ENCODE measurements at places on chromosomes 12 and 14.

DNA sequence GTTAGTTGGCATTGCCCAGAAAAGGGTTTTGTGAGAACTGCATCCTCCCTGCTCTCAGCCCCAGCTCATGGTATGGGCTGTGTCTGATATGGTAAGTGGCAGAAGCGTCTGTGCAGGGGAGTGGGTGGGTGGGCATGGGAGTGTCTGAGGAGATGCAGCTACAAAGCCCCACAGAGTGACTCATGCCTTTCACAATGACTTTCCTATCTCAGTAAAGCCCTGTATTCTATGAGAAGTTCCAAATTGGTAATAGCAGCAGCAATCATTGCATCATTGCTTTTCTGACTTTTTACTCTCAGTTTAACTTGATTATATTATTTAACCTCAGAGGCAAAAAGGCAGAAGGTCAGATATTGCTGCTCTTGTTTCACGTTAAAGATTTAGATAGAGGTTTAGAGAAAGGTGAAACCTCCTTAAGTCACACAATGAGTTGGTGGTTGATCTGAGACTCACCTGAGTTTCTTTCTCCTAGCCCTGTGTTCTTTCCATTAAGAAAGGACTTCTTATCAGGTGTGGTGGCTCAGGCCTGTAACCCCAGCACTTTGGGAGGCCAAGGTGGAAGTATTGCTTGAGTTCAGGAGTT, 171.7 kb downstream of the SLC5A8 start:
- no peaks in the 10 kb centered on the region for H3K36me3 ChIP-seq
- no peak overlapping the region for H3K27ac ChIP-seq
- H3K4me3 ChIP-seq = no peak overlapping the region
- no peaks in the 10 kb centered on the region for H3K4me1 ChIP-seq

DNA sequence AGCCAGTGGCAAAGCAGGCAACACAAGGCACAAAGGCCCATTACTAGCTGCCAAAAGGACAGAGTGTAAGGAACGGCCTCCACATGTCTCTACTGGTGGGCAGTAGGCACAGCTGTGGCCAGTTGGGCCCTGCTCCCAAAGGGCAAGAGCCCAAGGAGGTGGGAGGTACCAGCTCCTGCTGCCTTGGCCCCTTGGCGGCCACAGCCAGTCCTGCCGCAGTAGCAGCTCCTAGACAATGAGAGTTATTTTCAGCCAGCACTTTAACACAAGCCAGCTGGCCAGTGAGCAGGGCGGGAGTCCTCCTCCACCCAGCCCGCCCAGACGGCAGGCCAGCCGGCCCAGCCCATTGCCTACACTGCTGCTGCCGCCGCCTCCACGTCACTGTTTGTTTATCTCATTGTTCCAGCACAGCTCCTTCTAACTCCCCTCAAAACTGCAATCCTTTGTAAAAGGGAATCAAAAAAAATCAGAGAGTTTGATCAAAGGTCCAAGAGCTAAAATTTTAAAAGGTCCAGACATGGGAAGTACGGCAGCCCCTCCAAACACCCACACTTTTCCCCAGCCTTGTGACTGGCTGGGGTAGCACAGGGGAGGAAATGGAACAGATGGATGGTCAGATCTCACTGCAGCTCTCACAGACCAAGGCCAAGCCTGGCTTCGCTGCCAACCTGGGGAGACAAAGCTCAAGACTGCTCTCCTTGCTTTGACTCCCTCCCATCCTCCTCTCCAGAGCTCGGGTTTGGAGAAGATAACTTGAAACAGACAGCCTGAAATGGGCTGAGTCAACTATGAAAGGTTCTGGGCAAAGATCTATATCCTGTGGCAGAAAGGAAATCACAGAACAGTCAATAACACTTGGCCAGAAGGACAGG, 33.5 kb downstream of the FMNL3 start:
- peak; percentile 68 for DNase-seq
- H3K27me3 ChIP-seq = no peaks in the 10 kb centered on the region
- peak overlapping the region; percentile 98 for H3K27ac ChIP-seq
- peak overlapping the region; percentile 10 for H3K4me3 ChIP-seq

GRCh38 chr12:109989380-109989779, 6.8 kb downstream of the GIT2 start:
- H3K27ac ChIP-seq = no peak overlapping the region
- H3K27me3 ChIP-seq = no peaks in the 10 kb centered on the region
- H3K4me3 ChIP-seq = no peak overlapping the region
- H3K36me3 ChIP-seq = peaks cover 21% of the 10 kb centered on the region

GRCh38 chr14:23577710-23578392, 739 bp downstream of the JPH4 start:
- DNase-seq = no peak
- H3K4me1 ChIP-seq = peaks cover 19% of the 10 kb centered on the region
- peaks cover 86% of the 10 kb centered on the region for H3K27me3 ChIP-seq
- H3K27ac ChIP-seq = no peak overlapping the region
- peaks cover 3% of the 10 kb centered on the region for H3K36me3 ChIP-seq
- peak overlapping the region; percentile 61 for H3K4me3 ChIP-seq

DNA sequence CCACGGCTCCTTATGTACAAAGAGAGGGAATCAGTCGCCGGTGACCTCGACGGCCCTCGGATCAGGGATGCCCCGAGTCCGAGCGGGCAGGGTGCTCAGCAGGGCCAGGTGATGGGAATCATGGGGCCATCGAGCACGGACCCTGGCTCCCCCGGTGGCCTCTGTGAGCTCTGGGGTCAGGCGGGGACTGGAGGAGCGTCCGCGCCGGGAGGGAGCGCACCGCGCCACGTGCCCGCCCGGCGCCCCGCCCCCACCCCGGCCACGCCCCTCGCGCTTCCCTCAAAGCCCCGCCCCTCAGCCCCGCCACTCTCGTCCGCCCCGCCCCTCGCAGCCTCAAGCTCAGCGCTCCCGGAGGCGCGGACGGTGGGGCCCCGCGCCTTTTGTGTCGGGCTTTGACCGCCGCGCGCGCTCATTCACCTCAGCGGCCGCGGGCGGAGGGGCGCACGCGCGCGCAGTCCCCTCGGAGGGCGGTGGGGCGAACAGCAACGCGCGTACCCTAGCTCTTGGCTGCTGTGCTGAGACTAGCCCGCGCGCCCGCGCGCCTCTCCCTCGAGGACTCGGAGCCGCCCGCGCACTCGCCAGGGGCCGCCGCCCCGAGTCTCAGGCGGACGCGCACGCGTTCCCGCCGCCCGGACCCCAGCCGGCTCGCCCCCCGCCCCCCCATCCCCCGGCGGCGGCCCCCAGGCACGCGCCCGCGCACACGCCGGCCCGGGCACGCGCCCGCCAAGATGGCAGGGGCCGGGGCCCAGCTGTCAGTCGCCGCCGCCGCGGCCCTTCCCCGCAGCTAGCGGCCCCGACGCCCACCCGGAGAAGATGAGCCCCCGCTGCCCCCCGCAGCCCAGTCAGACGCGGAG, 93.9 kb upstream of the EVL start:
- no peak overlapping the region for H3K27ac ChIP-seq
- peaks cover 23% of the 10 kb centered on the region for H3K4me1 ChIP-seq
- H3K4me3 ChIP-seq = peak overlapping the region; percentile 65
- H3K36me3 ChIP-seq = peaks cover 25% of the 10 kb centered on the region
- no peaks in the 10 kb centered on the region for H3K27me3 ChIP-seq

GRCh38 chr12:4174417-4174816, 99.1 kb upstream of the CCND2 start:
- no peaks in the 10 kb centered on the region for H3K4me1 ChIP-seq
- H3K36me3 ChIP-seq = no peaks in the 10 kb centered on the region
- no peak for DNase-seq
- no peaks in the 10 kb centered on the region for H3K27me3 ChIP-seq
- no peak overlapping the region for H3K4me3 ChIP-seq

DNA sequence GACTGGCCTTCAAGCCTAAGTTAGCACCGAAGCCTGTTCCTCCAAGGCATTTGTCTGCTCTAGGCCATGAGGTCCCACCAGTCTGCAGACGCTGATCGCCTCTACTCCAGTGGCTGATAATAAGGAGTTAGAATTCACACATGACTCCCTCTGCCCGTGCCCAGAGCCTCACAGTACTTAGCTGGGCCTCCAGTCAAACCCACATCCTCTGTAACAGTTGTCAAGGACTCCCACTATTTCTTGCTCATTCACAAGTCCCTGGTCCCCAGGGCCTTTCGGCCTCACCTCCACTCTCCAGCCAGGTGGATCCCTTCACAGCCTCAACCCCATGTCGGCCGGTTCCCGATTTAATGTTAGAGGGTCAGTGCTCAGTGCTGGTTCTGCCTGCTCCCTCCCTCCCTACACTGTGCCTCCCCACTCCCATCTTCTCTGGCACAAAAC, 6.3 kb upstream of the KRT5 start:
- no peak overlapping the region for H3K4me3 ChIP-seq
- H3K36me3 ChIP-seq = no peaks in the 10 kb centered on the region
- H3K27ac ChIP-seq = no peak overlapping the region
- H3K4me1 ChIP-seq = peaks cover 30% of the 10 kb centered on the region
- peaks cover 3% of the 10 kb centered on the region for H3K27me3 ChIP-seq

Measured in mesothelial cell of epicardium (in vitro differentiated cells).